ENCODE measurements at places on chromosomes 5 and 9. TPM values are rescaled to one million over a fixed set of nuclear protein-coding genes. Genes with fewer than 3 reads are reported as not detected.

IL31RA gene
- not detected for polyA plus RNA-seq

DNAJA1 gene
- polyA plus RNA-seq = 355 TPM

PPIC gene
- polyA plus RNA-seq = 14.4 TPM

TMEM167A gene
- 23.9 TPM for polyA plus RNA-seq

LCN12 gene
- 31.8 TPM for polyA plus RNA-seq

WNT8A gene
- polyA plus RNA-seq = not detected

ENHO gene
- 0.24 TPM for polyA plus RNA-seq

BAAT gene
- 0.27 TPM for polyA plus RNA-seq

DNA sequence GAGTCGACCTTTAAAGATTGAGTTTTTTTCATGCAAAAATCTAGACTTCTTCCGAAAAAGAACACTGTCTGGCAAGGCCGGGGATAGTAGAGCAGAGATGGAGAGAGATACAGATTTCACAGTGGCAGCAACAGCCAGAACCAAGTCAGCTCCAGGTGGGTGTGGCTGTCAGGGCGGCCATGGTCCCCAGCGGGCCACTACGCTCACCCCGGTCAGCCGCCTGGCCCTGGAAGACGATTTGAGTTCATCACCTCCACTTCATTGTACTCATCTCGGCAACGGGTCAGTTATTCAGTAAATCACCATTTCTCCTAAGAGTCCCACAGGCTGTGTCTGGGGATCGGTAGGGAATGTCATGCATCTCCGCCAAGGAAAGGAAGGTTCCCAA, 53.0 kb downstream of the ZNF354C start:
- no peak for DNase-seq

GRCh38 chr5:116360008-116360853, 214.4 kb downstream of the SEMA6A start:
- no peak for DNase-seq

DNA sequence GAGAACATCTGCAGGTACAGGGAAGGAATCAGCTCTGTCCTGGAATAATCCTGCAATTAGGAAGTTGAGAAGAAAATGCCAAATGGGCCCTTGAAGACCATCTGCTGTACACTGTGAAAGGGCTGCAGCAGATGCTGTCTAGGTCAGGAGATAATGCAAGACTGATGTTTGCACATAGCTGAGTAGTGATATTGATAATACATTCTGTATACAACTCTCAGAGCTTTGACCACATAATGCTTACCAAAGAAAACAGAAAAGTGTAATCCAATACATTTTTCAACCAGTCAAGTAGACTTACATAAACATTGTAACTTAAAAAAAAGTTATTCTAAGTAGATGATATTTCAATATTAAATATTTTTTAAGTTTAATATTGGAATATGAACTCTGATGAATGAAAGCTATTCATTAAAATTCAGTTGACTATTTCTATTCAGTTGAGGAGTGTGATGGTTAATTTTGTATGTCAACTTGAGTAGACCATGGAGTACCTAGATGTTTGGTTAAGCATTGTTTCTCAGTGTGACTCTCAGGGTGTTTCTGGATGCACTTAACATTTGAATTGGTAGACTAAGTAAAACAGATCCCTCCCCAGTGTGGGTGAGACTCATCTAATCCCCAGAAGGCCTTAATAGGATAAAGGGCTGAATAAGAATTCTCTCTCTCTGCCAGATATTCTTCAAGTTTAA, 380.1 kb upstream of the PRR16 start:
- DNase-seq = no peak

- DNase-seq = no peak
These were observed 42.6 kb downstream of the GCNT4 start for GRCh38 chr5:75009556-75010345.

DNA sequence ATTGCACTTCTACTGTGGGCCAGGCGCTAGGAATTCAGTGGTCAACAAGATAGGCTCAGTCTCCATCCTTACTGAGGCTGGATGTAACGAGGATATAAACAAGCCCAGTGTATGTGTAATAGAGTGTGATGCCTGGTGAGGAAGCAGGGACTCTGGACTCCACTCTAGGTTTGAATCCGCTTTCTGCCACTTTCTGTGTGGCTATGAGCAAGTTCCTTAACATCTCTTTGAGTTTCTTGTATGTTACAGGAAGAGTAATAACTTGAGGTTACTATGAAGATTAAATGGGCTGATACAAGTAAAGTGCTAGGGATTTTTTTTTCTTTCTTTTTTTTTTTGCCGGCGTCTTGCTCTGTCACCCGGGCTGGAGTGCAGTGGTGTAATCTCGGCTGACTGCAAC, 12.4 kb downstream of the DOCK2 start:
- DNase-seq = no peak

DNA sequence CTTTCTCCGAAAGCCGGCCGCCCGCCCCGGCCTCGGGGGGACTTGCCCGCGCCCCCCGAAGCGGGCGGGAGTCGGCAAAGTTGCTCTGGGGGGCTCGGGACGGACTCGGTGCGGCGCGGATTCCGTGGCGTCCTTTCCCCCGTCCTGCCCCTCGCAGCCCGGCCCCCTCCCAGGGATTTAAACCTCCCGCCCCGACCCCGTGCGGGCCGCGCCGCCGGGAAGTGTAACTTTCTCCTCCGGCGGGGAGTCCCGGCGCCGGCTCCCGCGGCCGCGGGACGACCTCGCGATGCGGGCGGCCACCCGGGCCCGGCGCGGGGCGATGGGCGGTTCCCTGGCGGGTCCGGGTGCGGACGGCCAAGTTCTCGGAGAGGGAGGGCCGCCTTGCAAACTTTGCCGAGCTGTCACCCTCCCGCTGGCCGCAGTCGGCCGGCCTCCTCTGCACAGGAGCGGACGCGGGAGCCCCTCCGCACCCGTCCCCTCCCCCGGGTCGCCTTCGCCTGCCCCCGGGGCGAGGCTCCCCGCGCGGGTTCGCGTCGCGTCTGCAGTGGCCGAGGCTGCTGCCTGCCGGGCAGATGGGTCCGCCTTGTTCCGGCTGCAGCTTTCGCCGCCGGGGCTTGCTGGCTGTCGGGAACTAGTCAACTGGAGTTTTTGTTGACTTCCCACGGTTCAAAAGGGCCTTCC, 732 bp downstream of the PBX3 start:
- peak; percentile 56 for DNase-seq

GRCh38 chr5:129082225-129083136, 12.1 kb upstream of the ISOC1 start:
- no peak for DNase-seq

- no peak for DNase-seq
These were observed 182.7 kb upstream of the ACTBL2 start for GRCh38 chr5:57665146-57665936.

GRCh38 chr5:149603920-149604319, 22.6 kb downstream of the ARHGEF37 start:
- DNase-seq = no peak

GRCh38 chr9:128689293-128689774, 312 bp downstream of the SET start:
- DNase-seq = peak; percentile 65

- peak; percentile 31 for DNase-seq
These were observed 67.2 kb upstream of the STC2 start for GRCh38 chr5:173395257-173395932.

DNA sequence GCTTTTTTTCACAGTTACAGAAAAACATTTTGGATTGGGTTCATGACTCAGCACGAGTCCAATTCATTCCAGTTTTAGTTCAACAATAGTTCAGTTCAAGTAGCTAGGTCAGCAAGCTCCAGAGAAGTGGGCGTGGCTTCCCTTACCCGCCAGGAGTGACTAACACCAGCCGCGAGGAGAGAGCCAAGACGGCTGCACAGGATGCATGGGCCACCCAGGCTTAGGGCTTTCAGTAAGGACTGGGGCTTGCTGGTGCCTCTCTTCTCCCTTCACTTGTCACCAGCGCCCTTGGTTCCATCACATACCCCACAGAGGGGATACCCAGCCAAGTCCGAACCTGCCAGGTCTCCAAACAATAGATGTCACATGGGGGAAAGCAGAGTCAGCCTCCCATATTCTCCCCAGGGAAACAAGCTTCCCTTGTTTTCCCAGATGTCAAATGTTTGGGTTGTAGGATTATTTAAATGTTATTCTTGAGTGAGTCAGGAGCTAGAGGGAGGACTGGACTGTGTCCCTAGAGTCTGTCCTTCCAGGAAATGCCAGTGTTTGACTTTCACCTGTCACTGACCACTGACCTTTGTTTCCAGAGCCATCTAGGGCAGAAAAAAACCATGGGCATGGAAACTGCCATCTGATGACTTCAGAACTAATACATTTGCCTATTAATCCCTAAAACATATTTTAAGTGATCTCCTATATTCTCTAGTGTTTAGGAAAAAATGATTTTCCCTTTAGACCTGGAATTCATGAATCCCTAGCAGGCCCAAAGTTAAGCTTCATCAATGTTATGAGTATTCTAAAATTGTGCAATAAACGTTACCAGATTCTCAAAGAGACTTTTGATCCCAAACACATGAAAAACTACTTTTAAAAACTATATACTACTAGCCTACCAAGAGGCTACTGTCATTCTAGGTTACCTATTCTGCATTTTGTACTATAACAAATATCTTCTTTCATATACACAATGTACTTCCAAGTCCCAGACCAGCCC, 51.9 kb downstream of the NIPAL4 start:
- peak; percentile 97 for DNase-seq

DNA sequence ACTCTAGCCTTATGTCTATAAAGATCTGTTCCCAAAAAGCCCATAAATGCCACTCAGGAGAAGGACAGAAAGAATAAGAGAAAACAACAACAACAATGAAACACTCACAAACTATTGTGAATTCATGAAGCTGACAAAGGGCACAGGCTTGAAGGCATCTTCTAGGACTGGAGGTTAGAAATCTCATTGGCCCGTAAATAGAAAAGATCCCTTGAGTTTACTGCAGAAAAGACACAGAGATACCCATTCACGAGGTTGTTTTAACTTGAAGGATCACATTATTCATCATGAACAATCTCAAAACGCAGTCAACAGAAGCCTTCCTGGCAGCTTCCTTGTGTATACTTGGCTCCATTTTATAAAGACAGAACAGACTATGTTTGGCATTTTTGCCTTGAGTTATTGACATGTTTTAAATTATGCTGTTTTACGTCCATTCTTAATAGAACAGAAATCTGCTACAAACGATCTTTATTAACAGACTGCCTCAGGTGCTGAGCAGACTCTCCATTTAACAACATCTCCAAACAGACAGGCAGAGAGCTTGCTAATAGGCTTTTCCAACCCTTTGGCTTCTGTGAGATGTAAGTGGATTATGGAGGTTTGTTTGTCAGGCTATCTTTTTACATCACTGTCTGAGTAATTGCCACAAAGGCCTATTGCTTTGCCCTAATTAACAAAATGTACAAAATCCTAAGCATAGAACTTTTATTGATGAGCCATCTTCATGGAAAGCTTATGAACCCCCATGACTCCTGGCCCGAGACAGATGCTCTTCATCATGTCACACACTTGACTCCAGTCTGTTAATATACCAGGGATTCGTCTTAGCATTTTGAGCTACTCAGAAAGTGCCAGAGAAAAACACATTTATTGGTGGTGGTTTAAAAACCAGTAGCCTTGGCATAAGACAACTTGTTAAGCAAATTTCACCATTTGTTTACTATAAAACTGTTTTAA, 735.3 kb upstream of the ZNF608 start:
- no peak for DNase-seq

DNA sequence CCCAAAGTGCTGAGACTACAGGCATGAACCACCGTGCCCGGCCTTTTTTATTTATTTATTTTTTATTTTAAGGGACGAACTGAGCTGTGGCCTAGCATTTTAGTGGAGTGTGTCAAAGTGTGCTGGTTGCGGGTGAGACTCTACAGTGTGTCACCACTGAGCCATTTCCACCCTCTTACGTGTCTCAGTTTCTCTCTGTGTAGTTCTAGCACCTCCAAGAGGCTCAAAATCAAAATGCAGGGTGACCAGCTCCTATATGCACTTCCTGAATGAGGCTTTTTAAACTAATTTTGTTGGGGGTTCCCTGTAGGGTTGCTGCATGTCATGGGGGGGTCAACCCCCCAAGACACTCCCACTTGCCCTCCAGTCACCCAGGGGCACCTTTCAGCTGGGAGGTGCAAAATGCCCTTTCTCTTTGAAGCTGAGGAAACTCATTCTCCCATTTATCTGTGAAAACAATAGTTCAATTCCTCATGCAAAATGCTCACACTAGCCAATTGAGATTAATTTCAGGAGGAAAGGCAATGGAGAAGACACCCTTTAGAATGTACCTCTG, 69.3 kb downstream of the COL15A1 start:
- no peak for DNase-seq

GRCh38 chr5:94240993-94241651, 377.3 kb downstream of the KIAA0825 start:
- DNase-seq = peak; percentile 45

Measured in adrenal gland (tissue), 19 donors.